ENCODE measurements at places on chromosomes 11 and 22. TPM values are rescaled to one million over a fixed set of nuclear protein-coding genes. Genes with fewer than 3 reads are reported as not detected.

The OR5D13 gene
- not detected for total RNA-seq

The DLG2 gene
- total RNA-seq = 19.8 TPM

The DCDC1 gene
- total RNA-seq = 0.27 TPM

The VPREB1 gene
- total RNA-seq = not detected

The OR2AG1 gene
- 0.04 TPM for total RNA-seq

The OR8D2 gene
- total RNA-seq = not detected

The PHF21B gene
- 127 TPM for total RNA-seq

The TSGA10IP gene
- total RNA-seq = 2.0 TPM

The RFPL1 gene
- not detected for total RNA-seq

The CACNA1I gene
- total RNA-seq = 2.4 TPM

The FGF19 gene
- 27.4 TPM for total RNA-seq

The SLC5A4 gene
- not detected for total RNA-seq

The KCNQ1OT1 gene
- 2.8 TPM for total RNA-seq

The DNHD1 gene
- total RNA-seq = 9.6 TPM

The TBX1 gene
- 0.23 TPM for total RNA-seq

DNA sequence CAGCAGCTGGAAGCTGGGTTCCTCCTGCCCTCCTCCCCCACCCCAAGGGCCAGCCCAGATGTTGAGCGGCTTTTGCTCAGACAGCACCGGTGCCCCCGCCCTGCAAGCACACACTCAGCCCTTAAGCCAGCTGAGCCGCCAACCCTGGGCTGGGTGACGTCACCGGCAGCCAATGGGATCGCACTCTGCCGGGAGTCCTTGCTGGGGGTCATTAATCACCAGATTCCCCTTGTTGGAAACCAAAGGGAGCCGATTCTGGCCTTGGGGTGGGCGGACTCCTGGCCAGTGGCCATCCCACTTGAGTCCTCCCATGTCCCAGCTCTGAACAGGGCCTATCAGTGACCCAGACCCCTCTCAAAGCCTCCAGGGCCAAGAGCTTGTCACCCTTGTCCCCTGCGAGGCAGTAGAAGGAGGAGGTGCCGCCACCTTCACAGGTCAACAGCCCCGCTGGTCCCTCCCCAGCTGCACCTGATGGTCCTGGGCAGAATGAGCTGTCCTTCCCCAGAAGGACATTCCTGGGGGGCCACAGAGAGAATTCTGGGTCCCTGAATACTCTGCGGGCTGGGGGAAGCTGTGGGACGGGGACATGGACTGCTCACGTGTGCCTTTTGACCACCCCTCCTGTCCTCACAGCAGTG lies 7.4 kb downstream of the DUSP8 start:
- peak; percentile 84 for DNase-seq

- no peak for DNase-seq
These were observed 12.2 kb upstream of the NNMT start for GRCh38 chr11:114284021-114284420.

- DNase-seq = no peak
These were observed 26.2 kb downstream of the MPPED1 start for GRCh38 chr22:43437871-43438475.

GRCh38 chr11:134575504-134576230 lies 163.6 kb upstream of the B3GAT1 start:
- DNase-seq = no peak

GRCh38 chr11:94147433-94147845 lies 18.8 kb downstream of the PANX1 start:
- no peak for DNase-seq

DNA sequence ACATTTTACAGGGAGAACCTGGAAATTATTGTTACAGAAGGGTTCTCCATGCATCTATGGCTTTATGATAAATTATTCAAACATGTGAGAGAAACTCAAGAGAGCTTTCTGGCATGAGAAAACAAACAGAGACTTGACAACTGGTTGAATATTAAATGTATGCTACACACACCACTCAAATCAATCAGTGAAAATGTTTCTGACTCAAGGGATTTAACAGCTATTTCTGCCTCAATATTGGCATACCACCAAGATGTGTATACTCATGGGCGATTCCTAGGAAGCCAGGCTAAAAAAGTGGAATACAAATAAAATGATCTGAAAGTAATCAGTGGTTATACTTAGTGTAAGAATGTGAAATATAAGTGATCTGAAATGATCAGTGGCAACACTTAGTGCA lies 15.8 kb upstream of the OR51T1 start:
- no peak for DNase-seq

DNA sequence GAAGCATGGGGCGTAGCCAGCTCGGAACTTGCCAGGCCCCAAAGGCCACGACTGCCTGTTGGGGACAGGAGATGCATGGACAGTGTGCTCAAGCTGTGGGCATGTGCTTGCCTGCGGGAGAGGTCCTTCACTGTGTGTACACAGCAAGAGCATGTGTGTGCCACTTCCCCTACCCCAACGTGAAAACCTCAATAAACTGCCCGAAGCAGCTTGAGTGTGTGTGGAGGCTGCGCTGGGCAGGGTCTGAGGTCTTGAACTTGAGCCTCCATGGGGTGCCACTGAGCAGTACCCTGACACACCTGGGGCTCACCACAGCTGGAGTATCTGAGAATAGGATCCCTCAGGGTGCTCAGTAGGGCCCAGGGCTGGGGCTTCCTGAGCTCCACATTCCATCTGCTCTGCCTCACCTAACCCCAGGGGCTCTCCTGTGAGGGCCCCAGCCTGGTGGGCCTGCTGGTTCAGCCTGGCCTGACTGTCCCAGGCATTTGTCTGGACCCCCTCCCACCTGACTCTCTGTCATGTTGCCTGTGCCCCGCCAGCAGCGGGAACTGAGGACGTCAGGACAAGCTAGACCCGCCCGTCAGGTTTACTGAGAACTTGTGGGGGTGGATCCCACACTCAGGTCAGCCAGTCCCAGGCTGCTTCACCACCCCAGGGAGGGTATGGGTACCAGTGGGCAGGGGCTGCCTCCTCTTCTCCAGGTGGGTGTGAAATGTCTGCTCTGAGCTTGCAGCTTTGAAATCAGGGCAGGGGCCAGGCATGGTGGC lies 3.2 kb downstream of the RASSF7 start:
- no peak for DNase-seq

- DNase-seq = no peak
These were observed 68.2 kb downstream of the GUCY1A2 start for GRCh38 chr11:106950067-106950491.

GRCh38 chr11:112863305-112863704 lies 97.9 kb upstream of the NCAM1 start:
- DNase-seq = no peak

DNA sequence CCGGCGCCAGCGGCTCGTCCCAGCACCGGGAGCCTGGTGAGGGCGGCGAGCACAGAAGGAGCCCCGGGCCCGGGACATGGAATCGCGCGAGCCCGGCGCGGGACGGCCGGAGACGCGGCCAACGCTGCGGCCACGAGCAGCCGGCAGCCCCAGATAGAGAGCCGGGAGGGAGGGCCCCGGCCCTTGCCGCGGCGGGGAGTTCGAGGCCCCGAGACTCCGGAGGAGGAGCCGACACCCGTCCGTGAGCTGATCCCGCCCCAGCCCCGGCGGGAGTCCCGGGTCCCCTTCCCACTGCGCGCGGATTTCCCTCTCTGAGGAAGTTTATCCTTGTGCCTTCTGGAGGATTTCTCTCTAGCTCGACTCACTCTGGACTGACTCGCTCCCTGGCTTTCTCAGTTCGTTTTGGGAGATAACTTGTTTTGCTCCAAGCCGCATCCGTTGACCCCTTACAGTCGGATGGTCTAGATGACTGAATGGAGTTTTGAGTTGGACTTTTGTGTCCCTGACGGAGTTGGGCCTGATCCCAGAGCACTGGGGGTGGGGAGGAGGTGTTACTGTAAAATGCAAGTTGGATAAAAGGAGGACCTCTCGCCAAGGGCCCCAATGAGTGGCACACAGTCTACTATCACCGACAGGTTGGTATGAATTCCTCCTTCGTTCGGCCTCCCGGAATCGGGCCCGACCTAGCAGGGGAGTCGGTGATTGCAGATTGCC lies 585 bp downstream of the ARHGEF12 start:
- DNase-seq = peak; percentile 47

GRCh38 chr11:114619659-114620173 lies 24.1 kb upstream of the NXPE4 start:
- DNase-seq = no peak

DNA sequence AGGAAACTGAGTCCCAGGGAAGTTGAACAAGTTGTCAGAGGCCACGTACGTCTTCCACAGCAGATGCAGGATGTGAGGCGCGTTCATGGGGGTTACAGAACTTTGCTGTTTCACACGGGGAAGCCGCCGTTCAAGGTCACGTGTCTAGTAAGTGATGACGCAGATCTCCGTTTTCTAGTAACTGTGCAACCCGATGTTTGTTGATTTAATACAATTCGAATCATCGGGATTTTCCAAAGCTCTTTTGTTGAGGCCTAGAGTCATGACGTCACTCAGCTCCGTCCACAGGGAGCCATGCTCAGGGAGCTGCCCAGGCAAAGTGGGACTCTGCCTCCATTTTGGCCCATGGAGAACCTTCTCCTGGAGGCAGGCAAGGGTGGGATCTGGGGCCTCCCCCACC lies 1121.8 kb downstream of the TBC1D22A start:
- no peak for DNase-seq

- no peak for DNase-seq
These were observed 393.7 kb downstream of the LARGE1 start for GRCh38 chr22:33526434-33527107.

GRCh38 chr11:62068730-62069129 lies 55.1 kb upstream of the INCENP start:
- no peak for DNase-seq

- DNase-seq = peak; percentile 93
These were observed 237.4 kb downstream of the TTC28 start for GRCh38 chr22:28442264-28442710.

DNA sequence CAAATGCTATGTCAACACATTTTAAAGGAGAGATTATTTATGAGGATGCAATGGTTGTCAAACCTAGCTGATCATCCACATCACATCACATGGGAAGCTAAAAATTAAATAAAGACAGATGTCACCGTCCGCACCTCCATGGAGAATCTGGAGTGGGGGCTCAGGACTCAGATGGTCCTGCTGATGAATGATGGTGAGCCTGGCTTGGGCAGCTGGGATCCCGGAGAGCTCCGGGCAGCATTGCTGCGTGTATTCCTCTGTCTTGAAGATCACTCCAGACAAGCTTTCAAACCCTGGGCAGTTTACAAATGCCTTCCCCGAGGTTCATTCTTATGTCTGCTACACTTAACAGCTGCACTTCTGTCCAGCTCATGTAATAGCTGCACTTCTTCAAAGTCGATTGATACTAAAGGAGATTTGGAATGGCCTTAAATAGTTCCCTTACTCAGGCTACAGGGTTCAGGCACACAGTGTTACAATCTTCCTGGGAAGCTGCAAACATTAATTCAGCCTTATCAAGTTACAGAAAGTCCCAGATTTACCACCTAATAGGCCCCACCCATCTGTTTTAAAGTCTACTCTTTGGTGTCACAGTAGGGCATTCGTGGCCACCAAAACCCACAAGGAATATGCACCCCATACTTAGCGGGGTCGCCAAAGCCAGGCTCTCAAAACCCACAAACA lies 34.7 kb upstream of the CSNK2A3 start:
- no peak for DNase-seq

GRCh38 chr11:120747850-120748814 lies 236.6 kb downstream of the GRIK4 start:
- DNase-seq = no peak

DNA sequence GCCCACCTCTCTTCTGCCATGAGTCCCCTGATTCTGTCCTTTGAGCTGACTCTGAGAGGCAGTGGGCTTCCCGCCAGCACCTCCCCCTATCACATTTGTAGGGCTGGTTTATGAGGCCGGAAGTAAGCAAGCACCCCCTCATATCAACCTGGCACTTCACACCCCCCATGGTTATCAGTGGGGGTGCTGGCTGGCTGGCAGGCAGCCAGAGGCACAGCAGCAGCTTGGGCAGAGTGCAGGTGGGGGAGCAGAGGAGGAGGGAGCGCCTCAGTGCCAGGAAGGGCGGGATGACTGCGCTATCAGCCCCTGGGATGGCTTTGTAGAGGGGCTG lies 22.9 kb upstream of the CHRM4 start:
- no peak for DNase-seq

- DNase-seq = no peak
These were observed 22.2 kb downstream of the FLRT1 start for GRCh38 chr11:64057890-64058289.

DNA sequence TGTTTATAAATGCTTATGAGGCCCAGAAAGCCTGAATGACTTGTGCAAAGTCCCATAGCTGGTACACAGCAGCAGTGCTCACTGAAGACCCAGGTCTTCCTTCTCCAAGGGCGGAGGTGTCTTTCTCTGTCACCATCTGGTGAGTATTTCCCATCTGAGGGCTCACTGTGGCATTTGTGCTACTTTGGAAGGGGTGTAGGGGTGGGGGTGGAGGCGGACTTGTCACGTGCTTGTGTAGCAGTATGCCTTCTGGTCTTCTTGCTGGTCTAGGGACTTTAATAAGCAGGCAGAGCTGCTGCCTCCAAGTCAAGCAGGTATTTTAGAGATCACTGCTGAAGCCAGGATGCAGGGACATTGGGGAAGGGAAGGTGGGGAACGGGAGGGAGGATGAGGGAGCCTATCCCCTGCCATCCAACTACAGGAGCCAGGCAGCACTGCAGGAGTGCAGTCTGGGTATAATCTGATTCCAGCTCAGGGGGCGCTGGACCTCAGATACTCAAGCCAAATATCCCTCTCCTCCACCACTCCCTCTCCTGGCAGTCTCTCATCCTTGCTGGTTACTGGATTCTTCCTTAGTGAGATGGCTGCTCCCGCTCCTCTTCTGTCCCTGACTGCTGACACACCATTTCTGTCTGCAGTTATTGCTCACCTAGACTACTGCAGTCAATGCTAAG lies 3.4 kb downstream of the ABCC8 start:
- peak; percentile 95 for DNase-seq

DNA sequence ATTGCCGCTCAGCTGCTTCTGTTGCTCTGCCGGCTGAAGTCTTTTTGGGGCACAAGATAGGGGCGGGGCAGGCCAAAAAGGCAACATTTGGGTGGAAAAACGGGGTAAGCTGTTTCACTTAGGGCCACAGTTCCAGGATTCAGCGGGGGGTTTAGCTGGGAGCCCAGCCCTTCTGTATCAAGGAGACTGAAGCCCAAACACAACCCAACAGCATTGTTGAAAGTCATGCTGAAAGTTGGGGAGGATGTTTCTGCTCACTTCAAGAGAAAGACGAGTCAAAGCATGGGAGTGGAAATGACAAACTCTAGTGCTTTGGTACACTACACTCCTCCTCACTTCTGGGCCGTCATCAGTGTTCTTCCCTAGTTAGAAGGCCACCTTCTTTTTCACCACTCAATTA lies 56.1 kb upstream of the GNAZ start:
- no peak for DNase-seq

GRCh38 chr11:66904055-66904454 lies 47.2 kb downstream of the LRFN4 start:
- DNase-seq = no peak

GRCh38 chr11:75907906-75908527 lies 93.0 kb downstream of the UVRAG start:
- DNase-seq = no peak

- DNase-seq = peak; percentile 66
These were observed 427.0 kb upstream of the DDI1 start for GRCh38 chr11:103609117-103610066.

DNA sequence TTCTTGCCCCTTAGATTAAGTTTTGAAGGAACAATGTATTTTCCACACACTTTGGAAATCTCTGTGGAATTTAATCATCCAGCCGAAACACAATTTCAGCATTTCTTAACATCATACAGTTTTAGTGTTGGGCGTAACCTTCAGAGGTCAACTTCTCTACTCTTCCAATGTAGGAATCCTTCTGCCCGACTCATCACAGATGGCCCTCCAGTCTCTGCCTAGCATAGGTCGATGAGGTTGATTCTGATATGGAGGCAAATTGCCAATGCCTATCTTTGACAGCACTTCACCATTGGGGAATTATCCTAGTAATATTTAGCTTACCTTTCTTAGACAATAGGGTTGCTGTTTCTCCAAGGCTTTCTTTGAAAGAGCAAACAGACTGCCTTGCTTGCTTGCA lies 175.7 kb upstream of the TTC12 start:
- no peak for DNase-seq
